ENCODE measurements at places on chromosomes 6 and 20.

DNA sequence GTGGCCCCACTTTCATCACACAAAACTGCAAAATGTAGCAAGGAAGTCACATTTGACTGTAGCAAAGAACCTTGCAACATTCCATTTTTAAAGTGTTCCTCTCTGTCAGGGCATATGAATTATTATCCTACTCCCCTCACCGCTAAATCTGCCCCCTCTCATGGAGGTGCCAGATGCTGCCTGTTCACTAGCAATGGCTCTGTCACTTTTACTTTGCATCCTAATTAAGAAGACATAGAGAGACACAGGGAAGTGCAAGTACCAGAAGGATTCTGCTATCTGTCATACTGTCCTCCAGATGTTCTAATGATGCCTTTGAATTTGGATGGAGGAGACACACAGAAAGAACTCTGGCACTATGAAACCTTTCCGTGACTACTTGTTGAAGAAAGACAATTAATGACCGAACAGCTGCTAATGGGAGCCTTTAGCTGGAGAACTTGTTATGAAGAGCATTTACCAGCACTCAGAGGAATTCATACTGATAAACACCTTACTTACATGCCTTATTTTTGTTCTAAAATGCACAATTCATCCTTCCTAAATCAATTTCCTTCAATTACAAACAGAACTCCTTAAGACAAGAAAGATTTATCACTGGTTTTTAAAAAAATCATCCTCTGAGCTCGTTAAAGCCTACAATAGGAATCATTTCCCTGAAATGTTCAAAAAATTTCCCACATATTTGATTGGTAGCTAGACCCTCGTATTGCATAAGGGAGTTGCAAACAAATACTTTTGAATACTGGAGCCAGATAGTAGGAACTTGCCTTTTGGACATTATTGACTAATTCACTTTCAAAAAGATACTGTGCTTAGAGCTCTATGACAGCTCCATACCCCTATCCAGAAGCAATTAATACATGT is 292.6 kb downstream of the UBE3D start:
- DNase-seq: no peak

DNA sequence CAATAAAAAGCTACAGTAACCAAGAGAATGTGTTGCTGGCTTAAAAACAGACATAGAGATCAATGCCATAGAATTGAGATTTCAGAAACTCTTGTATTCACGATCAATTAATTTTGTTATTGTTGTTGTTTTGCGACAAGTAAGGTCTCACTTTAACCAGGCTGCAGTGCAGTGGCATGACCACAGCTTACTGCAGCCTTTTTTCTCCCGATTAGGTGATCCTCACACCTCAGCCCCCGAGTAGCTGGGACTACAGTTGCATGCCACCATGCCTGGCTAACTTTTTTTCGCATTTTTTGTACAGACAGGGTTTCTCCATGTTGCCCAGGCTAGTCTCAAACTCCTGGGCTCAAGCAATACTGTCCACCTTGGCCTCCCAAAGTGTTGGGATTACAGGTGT is 42.2 kb downstream of the RANBP9 start:
- no peak for DNase-seq

DNA sequence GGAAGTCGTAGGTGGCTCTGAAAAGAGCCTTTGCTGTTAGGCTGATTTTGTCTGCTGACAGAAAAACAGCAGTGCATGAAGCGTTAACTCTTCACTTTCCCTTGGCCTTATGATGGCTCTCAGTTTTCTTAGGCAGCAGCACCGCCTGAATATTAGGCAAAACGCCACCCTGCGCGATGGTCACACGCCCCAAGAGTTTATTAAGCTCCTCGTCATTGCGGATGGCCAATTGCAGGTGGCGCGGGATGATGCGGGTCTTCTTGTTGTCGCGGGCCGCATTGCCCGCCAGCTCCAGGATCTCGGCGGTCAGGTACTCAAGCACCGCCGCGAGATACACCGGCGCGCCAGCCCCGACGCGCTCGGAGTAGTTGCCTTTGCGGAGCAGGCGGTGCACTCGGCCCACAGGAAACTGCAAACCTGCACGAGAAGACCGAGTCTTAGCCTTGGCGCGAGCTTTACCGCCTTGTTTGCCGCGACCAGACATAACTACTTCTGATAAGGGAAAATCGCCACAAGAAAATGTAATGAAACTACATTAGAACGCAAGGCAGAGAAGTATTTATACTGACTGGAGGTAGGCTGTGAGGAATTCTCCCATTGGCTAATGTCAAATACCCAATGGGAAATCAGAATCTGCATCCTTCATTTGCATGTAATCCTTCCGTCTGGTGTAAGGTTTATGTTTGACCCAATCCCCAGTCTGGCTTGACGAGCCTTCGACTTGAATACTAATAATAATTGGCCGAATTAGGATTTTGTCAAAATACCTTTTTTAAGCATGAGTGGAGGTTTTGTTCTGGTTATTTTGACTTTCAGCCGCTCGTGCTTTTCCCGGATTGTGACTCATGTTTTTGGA is 53.9 kb upstream of the HFE start:
- DNase-seq: peak; percentile 99

DNA sequence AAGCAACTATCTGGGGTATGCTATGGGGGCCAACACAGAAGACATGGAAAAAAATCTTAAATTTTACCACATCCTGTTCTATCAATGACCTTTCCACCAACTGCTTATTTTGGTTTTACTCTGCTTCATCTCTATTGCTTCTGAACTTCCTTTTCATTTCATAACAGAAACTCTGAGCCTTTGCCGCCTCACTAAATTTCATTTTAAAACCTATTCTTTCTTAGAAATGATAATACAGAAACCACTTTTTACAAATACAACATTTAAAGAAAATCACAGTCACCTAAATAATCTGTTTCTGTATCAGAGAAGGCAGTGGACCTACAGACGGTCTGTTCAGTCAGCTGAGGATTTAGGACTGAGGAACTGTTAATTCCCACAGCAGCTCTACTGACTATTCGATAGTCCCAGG is 117.5 kb downstream of the KCNQ5 start:
- DNase-seq: no peak

GRCh38 chr6:158926414-158926813 is 73.6 kb downstream of the RSPH3 start:
- peak; percentile 45 for DNase-seq

DNA sequence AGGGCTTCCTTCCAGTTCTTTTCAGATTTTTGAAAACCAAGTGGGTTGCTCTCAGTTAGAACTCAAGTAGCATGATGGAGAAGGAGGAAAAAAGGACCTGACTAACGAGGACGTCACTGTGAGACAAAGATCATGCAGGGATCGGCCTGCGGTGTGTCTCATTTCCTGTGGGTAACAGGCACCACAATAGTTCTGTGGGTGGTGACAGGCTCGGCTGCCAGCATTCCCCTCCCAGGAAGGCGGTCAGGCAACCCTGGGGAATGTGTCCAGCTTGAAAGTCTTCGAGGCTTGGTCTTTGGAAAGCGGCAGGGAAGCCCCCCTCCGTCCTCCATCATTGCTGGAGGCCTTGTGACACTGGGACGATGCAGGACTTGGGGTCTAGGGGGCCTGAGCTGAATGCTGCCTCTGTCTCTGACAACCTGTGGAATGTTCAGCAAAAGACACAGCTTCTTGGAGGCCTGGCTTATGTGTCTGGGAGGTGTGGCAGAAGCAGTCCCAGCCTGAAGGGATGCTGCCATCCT is 121.0 kb downstream of the BCAS1 start:
- DNase-seq: peak; percentile 70

- DNase-seq: peak; percentile 89
Measured at GRCh38 chr6:45741437-45742171, 274.1 kb downstream of the CLIC5 start.

- DNase-seq: peak; percentile 51
Measured at GRCh38 chr20:56343861-56344381, 14.9 kb upstream of the FAM210B start.

DNA sequence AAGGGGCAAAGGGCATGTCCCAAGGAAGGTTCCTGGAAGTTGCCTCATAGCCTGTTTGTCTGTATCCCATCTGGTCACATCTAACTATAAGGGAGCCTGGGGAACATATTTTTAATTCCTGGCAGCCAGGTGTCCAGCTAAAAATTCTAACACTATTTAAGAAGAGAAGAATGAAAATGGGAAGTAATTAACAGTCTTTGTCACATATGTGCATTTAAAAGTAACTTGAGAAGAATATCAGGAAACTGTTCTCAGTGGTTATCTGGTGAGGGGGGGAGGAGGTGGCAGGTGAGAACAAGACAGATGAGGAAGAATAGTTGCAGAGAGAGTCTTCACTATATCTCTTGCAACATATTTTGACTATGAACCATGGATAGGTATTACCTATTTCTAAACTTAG is 75.5 kb upstream of the ELOVL5 start:
- DNase-seq: no peak

DNA sequence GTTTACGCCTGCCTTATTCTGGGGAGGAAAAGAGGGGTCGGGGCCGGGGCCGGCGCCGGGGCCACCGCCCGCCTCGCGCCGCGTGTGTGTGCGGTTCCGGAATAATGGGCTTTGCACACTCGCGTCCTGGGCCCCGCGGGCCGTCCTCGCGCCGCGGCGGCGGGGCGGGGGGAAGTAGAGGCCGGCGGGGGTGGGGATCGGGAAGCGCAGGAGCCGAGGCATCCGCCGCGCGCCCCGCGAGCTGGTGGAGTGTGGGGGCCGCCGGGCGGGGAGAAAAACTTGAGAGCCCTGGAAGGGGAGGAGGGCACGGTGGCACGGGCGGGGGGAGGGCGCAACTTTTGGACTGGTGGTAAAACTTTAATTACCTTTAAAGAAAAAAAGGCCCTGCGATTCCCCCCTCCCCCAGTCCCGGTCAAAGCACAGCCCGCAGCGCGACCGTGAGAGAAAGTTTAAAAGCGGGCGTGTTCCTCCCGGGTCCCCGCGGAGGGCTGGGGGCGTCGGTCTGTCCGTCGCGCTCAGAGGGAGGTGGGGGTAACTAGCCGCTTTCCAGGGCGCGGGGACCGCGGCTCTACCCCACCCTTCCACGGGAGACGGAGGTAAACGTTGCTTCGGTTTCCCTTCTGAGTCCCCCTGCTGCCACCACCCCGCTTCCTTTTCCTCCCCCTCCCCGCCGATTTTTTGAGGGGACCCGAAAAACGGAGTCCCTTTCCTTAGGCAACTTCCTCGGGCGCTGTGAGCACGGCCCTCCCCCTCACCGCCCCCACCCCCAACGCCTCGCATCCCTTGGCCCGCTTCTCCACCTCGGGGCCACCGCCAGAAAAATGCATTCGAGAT is 1.9 kb downstream of the L3MBTL3 start:
- DNase-seq: no peak

DNA sequence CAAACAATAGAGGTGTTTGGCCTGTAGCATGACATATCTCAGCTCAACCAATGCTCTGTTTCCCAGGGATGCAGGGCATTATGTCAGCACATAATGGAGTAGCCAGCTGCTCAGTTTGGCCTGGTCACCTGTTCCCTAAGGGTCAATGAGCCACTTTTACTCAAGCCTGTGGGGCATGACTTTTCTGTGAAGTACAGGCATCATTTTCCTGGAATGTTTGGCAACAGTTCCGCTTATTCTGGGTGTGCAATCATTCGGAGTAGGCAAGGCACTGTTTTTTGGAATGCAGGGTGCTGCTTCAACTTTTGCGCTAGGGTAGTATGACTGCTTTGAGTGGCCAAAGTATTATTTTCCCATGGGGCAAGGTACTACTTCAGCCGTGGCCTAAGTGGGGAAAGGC is 665.4 kb downstream of the EPHA7 start:
- DNase-seq: no peak

DNA sequence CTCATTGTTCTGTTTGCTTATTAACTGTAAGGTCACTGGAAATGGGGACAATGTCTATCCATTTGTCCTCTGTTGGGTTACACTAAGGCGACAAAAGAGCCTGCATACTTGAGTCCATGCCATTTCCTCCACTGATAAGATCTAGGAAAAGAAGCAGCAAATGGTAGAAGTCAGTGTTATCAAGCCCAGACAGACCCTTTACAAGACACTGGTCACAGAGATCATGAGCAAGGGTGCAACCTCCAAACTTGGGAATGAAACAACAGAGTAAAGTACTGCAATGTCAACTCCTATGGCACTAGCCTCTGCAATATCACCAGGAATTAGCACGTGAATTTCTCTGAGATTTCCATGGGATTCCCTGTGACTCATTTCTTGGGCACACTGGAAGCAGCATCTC is 126.9 kb downstream of the ID4 start:
- DNase-seq: no peak

DNA sequence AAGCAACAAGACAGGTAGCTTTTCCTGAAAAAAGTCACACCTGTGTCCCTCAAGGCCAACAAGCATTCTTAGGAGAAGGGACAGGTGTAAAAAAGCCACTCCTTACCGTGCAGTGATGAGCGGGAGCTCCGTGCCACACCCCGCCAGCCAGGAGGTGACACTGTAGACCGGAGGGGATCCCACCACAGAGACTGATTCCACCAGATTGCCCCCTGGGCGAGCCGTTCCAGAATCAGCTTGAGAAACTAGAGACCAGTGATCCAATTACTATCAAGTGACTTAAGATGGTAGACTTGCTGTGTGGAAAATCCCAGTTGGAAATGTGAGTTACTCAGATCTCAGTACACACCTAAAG is 37.4 kb downstream of the PKHD1 start:
- no peak for DNase-seq
